Endodermal cell (in vitro differentiated cells): ENCODE measurements at places on chromosomes 12 and 14. TPM values are rescaled to one million over a fixed set of nuclear protein-coding genes. Genes with fewer than 3 reads are reported as not detected.

Gene ACOT4
- 1.8 and 2.0 TPM in 2 replicates for total RNA-seq

Gene SLCO1B1
- total RNA-seq, result not detected in 3 replicates

GRCh38 chr14:103008768-103009357 lies 48.5 kb downstream of the CDC42BPB start:
- H3K4me3 ChIP-seq, result no peak overlapping the region
- H3K27ac ChIP-seq, result peak overlapping the region; percentile 24
- DNase-seq, result no peak
- peaks cover 50% of the 10 kb centered on the region for H3K36me3 ChIP-seq
- H3K4me1 ChIP-seq, result no peaks in the 10 kb centered on the region
- no peaks in the 10 kb centered on the region for H3K27me3 ChIP-seq

GRCh38 chr14:99078426-99078825 lies 193.6 kb downstream of the BCL11B start:
- no peak for DNase-seq
- no peak overlapping the region for H3K27ac ChIP-seq
- no peaks in the 10 kb centered on the region for H3K27me3 ChIP-seq
- no peaks in the 10 kb centered on the region for H3K36me3 ChIP-seq
- H3K4me1 ChIP-seq, result no peaks in the 10 kb centered on the region
- H3K4me3 ChIP-seq, result no peak overlapping the region

Gene DTX1
- total RNA-seq, result 2.2 to 4.9 TPM (median 4.4 TPM) in 3 replicates

DNA sequence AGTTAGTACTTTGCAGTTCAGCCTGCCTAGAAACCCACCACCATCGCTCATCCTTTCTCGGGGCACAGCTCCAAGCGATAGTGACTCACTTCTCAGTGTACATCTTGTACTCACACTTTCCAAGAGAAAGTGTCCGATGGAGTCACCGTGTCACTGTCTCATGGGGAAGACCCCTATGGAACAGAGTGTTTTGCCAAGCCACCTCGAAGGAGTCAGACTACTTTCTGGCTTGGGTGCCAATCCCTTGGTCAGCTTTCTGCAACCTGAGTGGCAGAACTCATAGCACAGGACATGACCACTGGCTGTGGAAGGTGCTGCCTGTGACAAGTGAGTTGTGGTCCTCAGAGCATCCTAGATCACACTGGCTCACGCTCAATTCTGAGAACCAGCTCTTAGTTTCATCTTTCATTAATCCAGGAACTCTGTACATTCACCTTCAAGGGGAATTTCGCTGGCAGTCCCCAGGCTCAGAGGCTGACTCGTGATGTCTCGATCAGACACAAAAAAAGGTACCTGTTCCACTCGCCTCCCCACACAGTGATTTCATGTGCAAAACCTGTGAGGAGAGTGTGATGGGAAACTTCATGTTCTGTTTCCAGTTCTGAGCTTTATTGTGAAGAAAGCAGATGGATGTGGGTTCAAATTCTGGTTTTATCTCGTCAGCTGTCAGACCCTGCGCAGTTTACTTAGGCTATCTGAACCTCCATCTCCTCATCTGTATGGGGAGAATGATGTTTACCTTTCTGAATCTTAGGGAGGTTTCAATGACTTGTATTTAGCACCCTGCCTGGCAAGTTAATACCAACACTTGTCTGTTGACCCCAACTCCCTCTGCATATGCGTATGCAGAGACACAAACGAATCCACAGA lies 127.3 kb upstream of the CCND2 start:
- H3K27me3 ChIP-seq, result peaks cover 30% of the 10 kb centered on the region
- peak; percentile 41 for DNase-seq
- peaks cover 2% of the 10 kb centered on the region for H3K4me1 ChIP-seq
- no peak overlapping the region for H3K27ac ChIP-seq
- no peak overlapping the region for H3K4me3 ChIP-seq

- H3K36me3 ChIP-seq, result no peaks in the 10 kb centered on the region
- DNase-seq, result no peak
- H3K4me3 ChIP-seq, result no peak overlapping the region
- peaks cover 37% of the 10 kb centered on the region for H3K27me3 ChIP-seq
- no peaks in the 10 kb centered on the region for H3K4me1 ChIP-seq
Observed at GRCh38 chr12:65518771-65519170, 240.3 kb downstream of the MSRB3 start.

DNA sequence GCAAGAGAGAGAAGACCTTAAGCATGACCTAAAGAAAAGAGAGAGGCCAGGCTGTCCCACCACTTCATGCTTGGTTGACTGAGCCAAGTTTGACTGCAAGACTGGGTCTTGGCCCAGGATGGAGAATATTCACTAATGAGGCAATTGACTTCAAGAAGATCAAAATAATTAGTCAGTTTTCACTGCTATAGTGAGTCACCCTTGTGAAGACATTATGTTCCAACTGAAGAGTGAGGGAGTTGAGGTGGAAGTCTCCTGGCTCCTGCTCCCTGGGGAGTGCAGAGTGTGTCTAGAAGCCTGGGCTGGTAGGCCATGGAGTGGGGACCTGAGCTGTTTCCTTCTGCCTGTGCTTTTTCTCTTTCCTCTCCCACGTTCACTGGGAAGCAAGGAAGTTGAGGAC lies 117.6 kb downstream of the CACNA1C start:
- no peaks in the 10 kb centered on the region for H3K36me3 ChIP-seq
- no peak overlapping the region for H3K4me3 ChIP-seq
- H3K27me3 ChIP-seq, result no peaks in the 10 kb centered on the region

DNA sequence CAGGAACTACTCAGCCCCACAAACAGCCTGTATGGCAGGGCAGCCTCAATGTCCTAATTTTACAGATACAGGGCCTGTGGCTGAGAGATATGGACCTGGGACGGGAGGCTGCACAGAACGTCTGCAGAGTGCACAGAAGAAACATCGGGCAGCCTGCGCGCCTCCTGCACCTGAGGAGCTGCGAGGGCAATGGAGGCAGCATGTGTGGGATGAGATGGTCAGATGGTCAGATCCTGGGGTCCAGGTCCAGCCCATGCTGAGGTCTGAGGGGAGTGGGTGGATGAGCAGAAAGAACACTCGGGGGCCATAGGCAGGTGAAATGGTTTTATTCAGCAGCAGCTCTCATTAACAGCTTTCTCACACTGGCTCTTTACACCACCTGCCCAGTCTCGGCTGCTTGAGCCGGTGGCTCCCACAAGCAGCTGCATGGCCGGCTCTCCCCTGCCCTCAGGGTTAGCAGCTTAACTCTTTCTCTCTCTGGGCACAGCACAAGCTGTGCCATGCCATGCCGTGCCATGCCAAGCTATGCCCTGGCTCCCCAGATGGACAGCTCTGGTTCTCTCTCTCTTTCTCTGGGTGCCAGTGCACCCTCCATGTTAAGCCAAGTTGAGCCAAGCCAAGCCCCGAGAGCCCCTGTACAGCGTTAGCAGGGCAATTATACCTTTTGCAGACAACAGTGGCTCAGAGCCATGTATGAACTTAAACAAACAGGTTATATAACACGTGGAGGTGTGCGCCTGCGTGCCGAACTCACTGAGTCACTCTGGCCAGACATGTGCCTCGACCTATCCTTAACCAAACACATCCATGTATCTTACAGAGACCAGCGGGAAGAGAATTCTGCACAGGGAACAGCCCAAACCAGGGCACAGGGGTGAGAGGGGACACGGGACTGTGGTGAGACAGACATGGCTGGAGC lies 47.6 kb downstream of the RIMBP2 start:
- no peaks in the 10 kb centered on the region for H3K27me3 ChIP-seq
- H3K36me3 ChIP-seq, result no peaks in the 10 kb centered on the region
- no peak overlapping the region for H3K4me3 ChIP-seq
- no peak overlapping the region for H3K27ac ChIP-seq
- H3K4me1 ChIP-seq, result peaks cover 6% of the 10 kb centered on the region

GRCh38 chr12:121799156-121799841 lies 4.5 kb upstream of the SETD1B start:
- DNase-seq, result peak; percentile 90
- peak overlapping the region; percentile 84 for H3K4me3 ChIP-seq
- peaks cover 19% of the 10 kb centered on the region for H3K36me3 ChIP-seq
- H3K4me1 ChIP-seq, result peaks cover 16% of the 10 kb centered on the region

GRCh38 chr12:111672822-111673381 lies 12.9 kb downstream of the BRAP start:
- no peak overlapping the region for H3K27ac ChIP-seq
- no peaks in the 10 kb centered on the region for H3K27me3 ChIP-seq
- DNase-seq, result no peak
- H3K36me3 ChIP-seq, result peaks cover 83% of the 10 kb centered on the region
- no peaks in the 10 kb centered on the region for H3K4me1 ChIP-seq

DNA sequence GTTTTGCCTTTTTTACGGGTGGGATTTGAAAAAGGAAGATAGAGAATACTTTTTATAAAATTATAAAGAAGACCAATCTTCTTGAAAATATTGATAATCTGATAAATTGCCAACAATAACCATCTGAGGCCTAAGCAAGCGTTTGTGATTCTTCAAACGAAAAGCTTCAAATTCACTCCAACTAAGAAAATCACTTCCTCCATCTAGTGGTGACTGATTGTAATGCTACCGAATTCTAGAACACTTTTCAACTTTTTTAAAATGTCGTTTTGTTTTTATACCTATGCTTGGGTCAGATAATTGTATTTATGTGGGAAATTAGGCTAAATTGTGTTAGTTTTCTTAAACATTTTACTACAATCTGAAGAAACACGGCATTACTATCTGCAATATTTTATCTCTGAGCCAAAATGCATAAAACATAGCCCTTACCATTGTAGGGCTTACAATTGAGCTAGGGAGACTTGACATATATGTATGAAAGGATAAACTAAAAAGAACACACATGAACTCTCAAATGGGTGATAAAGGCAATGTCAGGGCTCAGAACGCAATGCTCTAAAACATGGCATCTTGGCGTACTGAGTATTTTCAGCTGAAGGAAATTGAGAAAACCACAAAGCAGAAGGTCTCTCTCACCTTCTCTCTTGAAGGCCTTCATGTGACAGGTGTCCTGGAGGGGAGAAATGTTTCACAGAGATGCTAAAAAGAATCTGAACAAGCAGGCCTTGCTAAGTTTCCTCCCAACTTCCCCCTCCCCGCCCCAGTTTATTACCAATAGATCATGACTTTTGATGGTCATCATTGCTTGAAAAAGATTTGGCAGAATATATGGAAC lies 36.8 kb upstream of the G2E3 start:
- H3K27me3 ChIP-seq, result peaks cover 17% of the 10 kb centered on the region
- no peak overlapping the region for H3K4me3 ChIP-seq
- no peak for DNase-seq
- no peaks in the 10 kb centered on the region for H3K36me3 ChIP-seq
- H3K4me1 ChIP-seq, result peaks cover 5% of the 10 kb centered on the region

Gene RERGL
- total RNA-seq, result not detected in 3 replicates

Gene CACNA2D4
- total RNA-seq, result 4.4 and 5.7 TPM in 2 replicates

GRCh38 chr12:85423947-85424346 lies 143.9 kb downstream of the ALX1 start:
- H3K27ac ChIP-seq, result no peak overlapping the region
- H3K27me3 ChIP-seq, result no peaks in the 10 kb centered on the region
- no peak overlapping the region for H3K4me3 ChIP-seq
- no peaks in the 10 kb centered on the region for H3K36me3 ChIP-seq
- no peak for DNase-seq
- no peaks in the 10 kb centered on the region for H3K4me1 ChIP-seq

Gene TMEM119
- total RNA-seq, result 0.11 TPM in 1 of 3 replicates, not detected in the others

DNA sequence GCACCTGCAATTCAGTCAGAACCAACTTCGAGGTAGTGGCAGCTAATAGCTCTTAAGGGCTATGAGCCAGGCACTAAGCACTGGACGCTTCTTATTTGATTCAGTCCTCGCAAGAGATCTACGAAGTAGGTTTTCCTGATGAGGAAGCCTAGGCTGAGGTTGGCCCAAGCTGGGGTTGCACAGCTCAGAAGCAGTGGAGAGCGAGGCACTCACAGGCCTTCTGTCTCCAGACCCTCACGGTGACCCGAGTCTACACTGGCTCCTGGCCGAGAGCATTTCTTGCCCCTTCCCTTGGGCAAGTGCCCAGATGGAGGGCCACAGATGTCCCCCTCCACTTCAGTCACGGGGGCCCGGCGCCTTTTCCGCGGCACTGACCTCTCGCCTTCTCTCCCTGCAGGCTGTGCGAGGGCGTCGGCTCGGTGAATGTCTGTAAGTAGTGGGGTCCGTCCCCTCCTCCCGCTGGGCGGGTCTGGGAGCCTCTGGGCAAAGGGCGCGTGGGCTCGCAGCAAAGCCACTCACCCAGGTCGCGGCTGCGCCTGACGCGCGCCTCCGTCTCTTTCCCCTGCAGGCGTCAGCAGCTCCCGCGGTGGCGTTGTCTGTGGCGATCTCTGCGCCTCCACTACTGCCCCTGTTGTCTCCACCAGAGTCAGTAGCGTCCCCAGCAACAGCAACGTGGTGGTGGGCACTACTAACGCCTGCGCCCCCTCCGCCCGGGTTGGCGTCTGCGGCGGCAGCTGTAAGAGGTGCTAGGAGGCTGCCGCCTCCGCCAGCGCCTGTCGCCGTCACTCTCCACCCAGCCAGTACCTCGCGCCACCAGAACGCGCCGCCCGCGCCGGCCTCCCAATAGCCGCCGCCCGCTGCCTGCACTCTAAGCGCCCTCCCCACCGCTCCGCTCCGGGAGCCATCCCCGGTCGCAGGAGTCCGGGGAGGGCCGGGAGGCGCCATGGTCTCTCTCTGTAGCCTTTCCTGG lies 13.1 kb downstream of the KRT83 start:
- peak; percentile 96 for DNase-seq
- H3K4me3 ChIP-seq, result peak overlapping the region; percentile 72
- H3K27ac ChIP-seq, result no peak overlapping the region
- H3K4me1 ChIP-seq, result no peaks in the 10 kb centered on the region
- peaks cover 69% of the 10 kb centered on the region for H3K27me3 ChIP-seq

- peaks cover 11% of the 10 kb centered on the region for H3K4me1 ChIP-seq
- H3K27ac ChIP-seq, result no peak overlapping the region
- peak; percentile 95 for DNase-seq
- no peaks in the 10 kb centered on the region for H3K27me3 ChIP-seq
Observed at GRCh38 chr14:22556990-22557623, 31.9 kb downstream of the DAD1 start.

Gene TBX3
- total RNA-seq, result 57.9 and 80.8 TPM in 2 replicates

- H3K36me3 ChIP-seq, result no peaks in the 10 kb centered on the region
- H3K27ac ChIP-seq, result no peak overlapping the region
- peaks cover 73% of the 10 kb centered on the region for H3K27me3 ChIP-seq
- H3K4me3 ChIP-seq, result no peak overlapping the region
- DNase-seq, result peak; percentile 67
Observed at GRCh38 chr14:104117341-104118005, 20.9 kb upstream of the KIF26A start.

Gene KRT79
- not detected in 2 replicates for total RNA-seq

Gene EXD2
- total RNA-seq, result 26.1 and 27.2 TPM in 2 replicates
